ENCODE measurements at places on chromosomes 12 and 14.
A peak's percentile ranks its signal among the peaks of the same experiment; 100 is the strongest.

DNA sequence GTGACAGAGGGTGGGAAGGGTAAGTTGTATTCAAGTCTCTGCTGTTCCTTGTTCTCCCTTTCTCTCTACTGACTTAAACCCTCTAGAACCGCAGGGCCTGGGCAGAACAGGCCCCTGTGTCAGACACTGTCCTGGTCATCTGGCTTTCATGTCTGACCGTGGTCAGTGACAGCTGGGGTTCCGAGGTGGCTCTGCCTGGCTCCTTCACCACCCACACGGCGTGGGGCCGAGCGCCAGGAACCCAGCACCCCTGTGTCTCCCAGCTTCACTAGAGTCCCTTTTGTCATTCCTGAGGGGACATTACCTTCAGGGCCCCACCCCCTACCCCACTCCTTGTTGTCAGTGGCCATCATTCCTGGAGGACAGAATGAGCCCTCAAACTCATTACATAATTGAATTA lies 168.9 kb downstream of the ADGRD1 start:
- DNase-seq: no peak

DNA sequence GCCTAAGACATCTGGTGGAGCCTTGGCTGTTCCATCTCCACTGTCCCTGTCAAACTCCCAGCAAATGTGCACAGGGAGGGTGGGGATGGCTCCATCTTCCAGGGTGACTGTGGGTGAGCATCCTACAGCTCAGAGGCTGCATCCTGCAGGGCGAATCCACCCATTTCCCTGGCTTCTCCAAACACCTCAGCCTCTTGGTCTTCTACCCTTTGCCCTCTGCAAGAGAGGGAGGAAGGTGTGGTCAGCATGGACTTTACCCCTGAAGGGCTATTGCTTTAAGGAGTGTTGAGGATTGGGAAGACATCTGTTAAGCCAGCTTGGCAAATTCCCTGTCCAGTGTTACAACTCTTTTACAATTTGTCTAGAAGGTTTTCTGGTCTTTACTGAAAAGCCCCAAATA lies 23.1 kb upstream of the DGLUCY start:
- no peak for DNase-seq

- no peak for DNase-seq
Observed at GRCh38 chr12:20576528-20576927, 118.6 kb upstream of the SLCO1C1 start.

- no peak for DNase-seq
Observed at GRCh38 chr12:54032086-54032619, 697 bp upstream of the HOXC5 start.

GRCh38 chr14:42469637-42470426 lies 863.2 kb downstream of the LRFN5 start:
- no peak for DNase-seq

GRCh38 chr12:20704860-20705259 lies 9.7 kb downstream of the SLCO1C1 start:
- DNase-seq: no peak

GRCh38 chr12:104877103-104877705 lies 80.9 kb downstream of the SLC41A2 start:
- DNase-seq: peak; percentile 45

- DNase-seq: no peak
Observed at GRCh38 chr12:67531501-67531900, 117.0 kb upstream of the DYRK2 start.

- DNase-seq: no peak
Observed at GRCh38 chr12:53485955-53486735, 13.1 kb downstream of the MAP3K12 start.

GRCh38 chr12:2526371-2526770 lies 268.4 kb upstream of the FKBP4 start:
- DNase-seq: no peak

DNA sequence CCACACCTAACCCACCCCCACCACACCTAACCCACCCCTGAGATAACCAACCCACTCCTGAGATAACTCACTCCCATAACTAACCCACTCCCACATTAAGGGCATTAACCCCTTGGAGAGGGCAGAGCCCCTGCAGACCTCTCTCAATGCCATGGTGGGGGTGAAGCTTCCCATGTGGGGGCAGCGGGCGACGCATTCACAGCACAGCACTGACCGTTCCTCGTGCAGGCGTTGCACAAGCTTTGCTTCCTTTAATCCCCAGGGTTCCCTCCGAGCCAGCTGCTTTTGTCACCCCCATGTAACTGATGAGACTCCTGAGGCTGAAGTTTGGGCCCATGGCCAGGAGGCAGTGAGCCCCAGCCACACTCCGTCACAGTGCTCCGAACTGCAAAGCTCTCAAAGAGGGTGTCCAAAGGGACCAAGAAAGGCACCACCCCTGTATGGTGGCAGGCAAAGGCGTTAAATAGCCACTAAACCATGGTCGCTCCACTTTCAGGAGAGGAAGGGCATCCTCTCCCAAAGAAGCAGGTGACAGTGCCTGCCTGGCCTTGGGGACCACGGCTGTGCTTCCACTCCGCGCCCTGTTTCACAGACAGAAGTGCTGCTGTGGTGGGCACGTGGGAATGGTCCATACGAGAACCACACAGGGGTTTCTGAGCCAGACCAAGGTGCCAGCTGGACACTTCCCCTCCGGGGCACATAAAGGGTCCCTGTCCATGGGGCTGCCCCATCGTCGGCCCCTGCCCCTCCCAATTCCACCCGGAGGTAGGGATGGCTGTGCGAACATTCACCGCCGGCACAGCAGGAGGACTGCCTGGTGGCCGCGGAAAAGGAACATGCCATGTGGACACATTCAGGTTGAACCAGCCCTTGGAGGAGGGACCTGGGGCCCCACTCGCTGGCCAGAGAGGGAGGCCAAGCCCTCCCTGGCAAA lies 28.3 kb downstream of the GALNT9 start:
- DNase-seq: no peak

- no peak for DNase-seq
Observed at GRCh38 chr12:92558215-92558773, 144.5 kb upstream of the PLEKHG7 start.

DNA sequence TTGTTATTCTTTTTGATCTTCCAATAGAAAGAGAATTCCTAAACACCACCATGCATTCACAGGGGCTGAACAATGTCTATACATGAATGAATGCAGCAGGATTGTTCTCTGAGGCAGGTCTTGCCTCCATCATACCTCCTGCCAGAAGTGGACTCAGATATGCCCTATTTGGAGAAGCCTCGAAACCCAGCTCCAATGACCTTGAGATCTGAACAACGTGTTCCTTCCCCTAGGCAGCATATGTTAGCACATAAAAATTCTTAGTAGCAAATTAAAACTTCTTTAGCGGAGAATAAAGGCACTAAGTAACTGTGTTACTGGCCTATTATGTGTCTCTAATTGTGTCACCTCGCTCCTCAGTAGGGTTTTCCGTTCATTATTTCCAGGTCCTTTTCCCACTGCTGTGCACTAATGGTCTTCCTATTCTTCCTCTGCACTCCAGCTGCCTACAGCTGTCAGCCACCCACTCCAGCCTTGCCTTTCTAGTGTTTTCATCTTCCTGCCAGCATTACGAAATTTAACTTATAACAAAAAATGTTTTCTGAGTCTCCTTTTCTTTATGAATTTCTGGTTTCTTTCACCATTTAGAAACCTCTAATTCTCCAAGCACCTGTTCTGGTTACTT lies 62.6 kb upstream of the IGF1 start:
- no peak for DNase-seq

DNA sequence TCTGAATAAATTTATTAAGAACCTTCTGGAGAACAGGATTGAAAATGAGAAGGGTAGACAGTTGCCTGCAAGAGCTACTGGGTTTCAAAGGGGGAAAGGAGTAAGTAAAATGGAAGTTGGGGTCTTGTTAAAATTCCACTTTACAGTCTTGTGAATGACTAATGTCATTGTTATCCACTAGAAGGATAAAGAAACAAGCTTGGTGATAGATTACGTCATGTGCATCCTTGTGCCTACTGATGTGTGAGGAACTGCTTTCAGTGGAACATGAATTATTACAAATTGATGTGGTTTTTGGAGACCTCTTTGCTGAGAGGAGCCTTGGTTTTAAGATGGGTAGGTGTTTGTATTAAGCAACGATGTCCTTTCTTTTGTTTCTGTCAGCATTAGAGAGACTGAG lies 272.5 kb upstream of the PRICKLE1 start:
- no peak for DNase-seq

DNA sequence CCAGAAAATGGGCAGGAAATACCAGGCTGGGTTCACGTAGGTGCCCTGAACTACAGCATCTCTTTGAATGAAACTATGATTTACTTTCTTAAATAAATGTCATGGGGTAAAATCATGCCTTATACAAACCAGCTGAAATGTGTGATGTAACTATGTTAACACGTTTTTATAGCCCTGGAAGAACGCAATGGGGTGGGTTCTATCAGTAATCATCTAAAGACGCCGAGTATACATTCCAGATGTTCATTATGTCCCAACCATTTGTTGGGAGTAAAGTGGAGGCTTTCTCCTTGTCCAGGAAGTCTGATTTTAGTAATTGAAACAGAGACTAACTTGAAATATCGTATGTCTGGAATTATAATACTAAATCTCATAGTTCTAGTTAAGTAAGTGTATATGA lies 16.2 kb upstream of the IGF1 start:
- no peak for DNase-seq

DNA sequence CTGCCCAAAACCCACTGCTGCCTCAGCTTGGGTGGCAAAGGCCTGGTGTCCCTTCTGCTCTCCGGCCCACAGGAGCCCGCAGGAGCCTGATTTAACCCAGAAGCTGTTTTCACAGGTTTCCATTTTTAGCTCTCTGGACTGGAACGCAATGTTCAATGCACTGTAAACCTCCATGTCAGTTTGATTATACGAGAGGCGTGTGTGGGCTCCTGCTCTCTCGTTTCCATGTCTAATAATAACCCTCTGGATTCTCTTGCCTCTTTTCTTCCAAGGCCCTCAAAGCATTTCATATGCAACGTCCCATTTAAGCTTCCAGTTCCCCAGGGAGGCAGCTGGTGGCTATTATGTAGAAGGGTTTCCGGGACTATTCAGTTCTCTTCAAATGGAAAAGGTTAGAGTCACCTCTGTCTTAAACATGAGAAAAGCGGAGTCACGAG lies 161.1 kb downstream of the SUDS3 start:
- no peak for DNase-seq

DNA sequence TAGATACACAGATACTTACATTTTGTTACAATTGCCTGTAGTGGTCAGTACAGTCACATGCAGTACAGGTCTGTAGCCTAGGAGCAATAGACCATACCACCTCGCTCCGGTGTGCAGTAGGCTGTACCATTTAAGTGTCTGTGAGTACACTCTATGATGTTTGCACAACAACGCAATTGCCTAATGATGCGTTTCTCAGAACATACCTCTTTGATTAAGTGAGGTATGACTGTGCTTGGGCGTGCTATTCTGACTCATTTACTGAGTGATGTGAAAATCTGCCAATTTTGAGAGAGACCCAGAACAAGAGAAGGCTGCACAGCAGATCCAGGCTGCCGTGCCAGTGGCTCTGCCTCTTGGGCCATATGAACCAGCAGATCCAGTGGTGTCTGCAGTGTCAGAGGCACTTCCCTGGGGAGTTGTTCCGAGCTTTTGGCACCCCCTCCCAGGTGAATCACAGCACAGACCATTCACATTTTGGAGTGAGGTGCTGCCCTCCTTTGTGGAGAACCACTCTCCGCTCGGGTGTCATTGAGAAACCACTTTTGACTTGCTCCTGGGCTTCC lies 20.4 kb downstream of the DLK1 start:
- DNase-seq: peak; percentile 66

DNA sequence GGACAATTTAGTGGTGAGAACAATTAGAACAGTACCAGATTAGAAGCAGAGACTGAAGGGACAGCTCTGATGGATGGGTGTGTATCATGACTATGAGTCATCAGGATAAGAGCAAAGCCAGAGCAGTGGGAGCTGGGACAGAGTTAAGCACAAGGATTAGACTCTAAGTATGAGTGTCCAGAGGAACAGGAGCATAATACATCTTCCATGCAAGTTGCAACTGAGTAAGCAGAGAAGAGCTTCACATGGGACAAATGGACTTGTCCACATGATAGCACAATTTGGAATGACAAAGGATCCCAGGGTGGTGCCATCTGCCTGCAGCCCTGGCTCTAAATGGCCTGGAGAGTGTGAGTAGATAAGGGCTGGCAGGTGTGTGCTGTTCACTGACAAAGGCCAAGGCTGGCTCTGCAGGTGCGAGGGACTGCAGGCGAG lies 226.4 kb upstream of the CAND1 start:
- DNase-seq: no peak

DNA sequence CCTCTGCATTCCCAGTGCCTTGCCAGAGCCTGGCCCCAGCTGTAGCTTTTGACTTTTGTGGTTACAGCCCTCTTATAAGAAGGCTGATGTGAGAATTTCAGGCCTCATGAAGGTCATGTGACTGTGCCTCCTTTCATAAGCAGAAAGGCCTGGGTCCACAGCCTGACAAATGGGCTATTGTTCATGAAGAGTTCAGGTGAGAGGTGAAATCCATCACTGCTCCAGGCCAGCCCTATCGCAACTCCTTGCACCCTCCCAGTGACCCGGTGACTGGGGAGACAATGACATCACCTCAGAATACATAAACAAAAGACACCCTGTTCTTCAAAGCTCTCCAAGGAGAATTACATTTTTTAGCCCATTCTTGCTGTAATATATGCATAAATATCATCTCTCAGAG lies 321.5 kb downstream of the PCNX1 start:
- DNase-seq: no peak

- DNase-seq: peak; percentile 70
Observed at GRCh38 chr14:61632807-61633206, 62.5 kb upstream of the HIF1A start.

DNA sequence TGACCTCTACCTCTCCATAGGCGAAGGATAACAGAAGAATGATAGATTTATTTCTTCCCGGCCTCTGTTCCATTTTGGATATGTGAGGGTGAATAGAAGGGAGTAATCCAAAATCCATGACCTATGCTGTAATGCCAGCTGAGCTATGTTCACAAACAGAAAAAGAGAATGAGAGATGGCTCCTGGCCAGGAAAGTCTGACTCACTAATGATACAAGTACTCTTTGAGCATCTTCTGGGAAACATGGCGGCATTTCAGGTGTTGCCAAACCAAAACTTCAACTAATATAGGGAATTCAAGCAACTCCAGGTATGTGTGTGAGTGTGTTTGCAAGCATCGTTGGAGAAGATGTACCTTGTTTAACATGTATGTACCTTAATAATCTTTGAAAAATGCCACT lies 55.1 kb downstream of the MED13L start:
- DNase-seq: no peak

DNA sequence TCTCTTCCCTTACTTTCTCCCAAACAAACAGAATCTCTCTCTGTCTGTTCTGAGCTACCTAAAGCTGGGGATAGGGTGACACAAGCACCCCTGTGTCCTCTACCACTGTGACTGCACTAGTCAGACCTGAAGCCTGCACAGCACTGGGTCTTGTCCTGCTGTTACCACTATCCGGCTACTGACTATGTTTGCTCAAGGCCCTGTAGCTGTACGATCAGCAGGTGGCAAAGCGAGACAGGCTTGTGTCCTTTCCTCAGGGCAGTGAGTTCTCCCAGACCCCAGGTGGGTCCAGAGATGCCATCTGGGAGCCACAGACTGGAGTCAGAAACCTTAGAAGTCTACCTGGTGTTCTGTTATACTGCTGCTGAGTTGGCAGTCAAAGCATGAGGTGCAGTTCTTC lies 116.4 kb downstream of the NUBPL start:
- no peak for DNase-seq

Measured in NCI-H1694 treated with DMSO at 0.1 percent for 48 hours (cell line).